ENCODE measurements at places on chromosomes 6 and 20. TPM values are rescaled to one million over a fixed set of nuclear protein-coding genes. Genes with fewer than 3 reads are reported as not detected.

DNA sequence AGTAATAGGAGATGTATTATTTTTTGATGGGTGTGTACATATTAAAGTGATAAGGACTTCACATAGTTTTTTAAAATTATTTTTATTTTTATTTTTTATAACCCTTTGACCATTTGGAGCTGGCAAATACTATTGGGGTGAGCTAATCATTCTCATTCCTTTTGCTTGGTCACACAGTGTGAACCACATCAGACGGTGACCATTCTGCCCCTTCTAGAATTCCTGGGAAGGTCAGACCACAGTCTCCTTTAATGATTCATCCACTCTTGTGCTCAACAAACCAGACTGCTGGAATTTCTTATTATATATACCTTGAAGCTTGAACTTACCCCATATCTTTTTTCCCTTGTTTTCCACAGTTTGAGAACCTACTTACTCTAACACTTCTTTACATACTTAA, 23.9 kb upstream of the PRL start:
- DNase-seq, result peak; percentile 98

- DNase-seq, result no peak
These were observed 744.4 kb downstream of the GRIK2 start for GRCh38 chr6:102137859-102138258.

DNA sequence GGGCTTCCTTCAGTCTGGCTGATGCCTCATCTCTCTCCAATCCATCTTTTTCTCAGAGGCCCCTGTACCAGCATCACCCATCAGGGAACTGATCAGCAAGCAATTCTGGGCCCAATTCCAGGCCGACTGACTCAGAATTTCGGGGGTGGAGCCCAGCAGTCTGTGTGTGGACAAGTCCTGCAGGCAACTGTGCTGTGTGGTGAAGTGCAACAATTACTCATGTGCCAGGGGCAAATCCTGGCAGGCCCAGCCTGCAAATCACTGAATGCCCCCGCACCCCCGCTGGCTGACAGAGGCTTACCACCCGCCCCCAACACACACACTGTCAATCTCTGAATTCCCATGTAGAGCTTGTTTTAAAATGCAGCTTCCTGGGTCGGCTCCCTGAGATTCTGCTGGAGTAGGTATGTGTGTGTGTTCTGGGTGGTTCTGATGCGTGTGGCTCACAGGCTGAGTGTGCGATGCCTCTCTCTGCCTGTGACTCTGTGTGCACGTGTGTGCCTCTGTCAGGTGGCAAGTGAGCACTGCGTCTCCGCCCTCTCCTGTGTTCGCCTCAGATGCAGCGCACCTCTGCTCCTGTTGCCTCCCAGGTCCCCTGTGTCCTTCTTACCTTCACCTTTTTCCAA, 45.4 kb downstream of the SSR1 start:
- peak; percentile 98 for DNase-seq

The GJA10 gene
- total RNA-seq, result not detected

The BPIFB4 gene
- total RNA-seq, result not detected

GRCh38 chr6:27332692-27333641, 20.9 kb upstream of the POM121L2 start:
- DNase-seq, result peak; percentile 46

DNA sequence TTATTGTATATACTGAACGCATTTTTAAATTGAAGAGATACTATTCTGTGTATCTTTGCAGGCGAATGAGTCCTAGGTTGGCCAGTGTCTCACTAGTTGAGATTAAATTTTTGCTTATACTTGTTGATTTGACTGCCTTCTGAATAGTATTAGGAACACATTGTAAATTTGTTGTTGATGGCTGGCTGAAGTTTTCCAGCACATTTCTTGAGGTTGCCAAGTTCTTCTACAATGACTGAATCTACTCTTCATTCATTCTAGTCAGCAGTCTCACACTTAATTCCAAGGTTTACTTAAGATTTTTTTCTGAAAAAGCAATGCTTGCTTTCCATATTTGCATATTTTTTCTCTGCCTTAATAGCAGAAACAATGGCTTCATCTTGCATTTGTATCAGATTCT, 151.7 kb downstream of the ZFAND3 start:
- no peak for DNase-seq

GRCh38 chr6:84411060-84411629, 183.7 kb upstream of the CEP162 start:
- peak; percentile 45 for DNase-seq

The LY86 gene
- not detected for total RNA-seq
